ENCODE measurements at places on chromosomes 1 and 21.

GRCh38 chr1:195278644-195279043 lies 1329.6 kb downstream of the KCNT2 start:
- DNase-seq = no peak

GRCh38 chr1:206792939-206793607 lies 20.8 kb upstream of the IL10 start:
- no peak for DNase-seq

GRCh38 chr1:94654031-94654430 lies 112.5 kb upstream of the F3 start:
- no peak for DNase-seq

DNA sequence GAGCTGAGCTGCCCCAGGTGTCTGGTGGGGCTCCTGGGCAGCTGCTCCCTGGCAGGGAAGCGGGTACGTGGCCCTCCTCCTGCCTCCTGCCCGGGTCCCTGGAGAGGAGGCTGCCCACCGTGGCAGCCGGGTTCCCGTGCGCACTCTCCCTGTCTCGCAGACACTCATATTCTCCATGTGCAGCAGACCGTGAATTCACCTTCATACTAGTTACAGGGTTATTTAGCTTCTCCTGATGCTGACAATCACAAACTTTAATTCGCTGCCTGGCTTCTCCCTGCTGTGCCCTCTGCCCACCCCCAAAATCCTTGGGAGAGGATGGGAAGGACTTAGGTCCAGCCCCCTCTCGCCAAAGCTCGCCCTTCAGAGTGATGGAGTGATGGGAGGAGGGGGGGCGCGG lies 95.3 kb downstream of the CASZ1 start:
- DNase-seq = no peak

GRCh38 chr1:46077644-46078043 lies 54.8 kb downstream of the PIK3R3 start:
- no peak for DNase-seq

- DNase-seq = peak; percentile 84
Measured at GRCh38 chr1:30779294-30780071, 21.9 kb upstream of the LAPTM5 start.

DNA sequence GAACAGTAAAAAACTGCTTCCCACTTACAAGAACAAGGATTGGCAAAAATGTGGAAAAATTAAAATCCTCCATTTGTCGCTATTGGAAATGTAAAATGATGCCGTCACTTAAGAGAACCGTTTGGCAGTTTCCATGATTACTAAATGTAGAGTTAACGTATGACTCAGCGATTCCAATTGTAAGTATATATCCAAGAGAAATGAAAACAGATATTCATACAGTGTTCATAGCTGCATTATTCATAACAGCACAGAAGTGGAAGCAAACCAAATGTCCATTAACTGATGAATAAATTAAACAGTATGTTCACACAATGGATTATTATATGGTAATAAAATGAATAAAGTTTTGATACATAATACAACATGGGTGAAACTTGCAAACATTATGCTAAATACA lies 971.0 kb downstream of the AMY1C start:
- DNase-seq = no peak

DNA sequence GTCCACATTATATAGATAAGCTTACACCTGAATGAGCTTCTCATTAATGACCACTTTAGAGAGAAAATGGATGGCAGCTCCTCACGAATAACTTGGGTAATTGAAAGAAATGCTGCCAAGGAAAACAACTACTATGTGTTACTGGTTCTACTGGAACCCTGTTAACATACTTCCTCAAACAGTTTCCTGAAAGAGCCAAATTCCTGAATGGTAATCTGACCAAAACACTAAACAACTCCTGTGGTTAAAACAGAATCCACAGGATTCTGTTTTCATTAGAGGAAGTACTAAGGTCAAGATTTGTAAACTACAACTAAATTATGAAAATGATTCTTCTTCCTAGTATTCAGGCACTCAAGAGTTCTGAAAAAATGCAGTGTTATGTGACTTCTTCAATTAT lies 107.2 kb downstream of the DNM3 start:
- DNase-seq = no peak

GRCh38 chr1:167728818-167729410 lies 7.1 kb downstream of the MPZL1 start:
- no peak for DNase-seq

- no peak for DNase-seq
Measured at GRCh38 chr1:60126723-60127122, 53.2 kb upstream of the C1orf87 start.

DNA sequence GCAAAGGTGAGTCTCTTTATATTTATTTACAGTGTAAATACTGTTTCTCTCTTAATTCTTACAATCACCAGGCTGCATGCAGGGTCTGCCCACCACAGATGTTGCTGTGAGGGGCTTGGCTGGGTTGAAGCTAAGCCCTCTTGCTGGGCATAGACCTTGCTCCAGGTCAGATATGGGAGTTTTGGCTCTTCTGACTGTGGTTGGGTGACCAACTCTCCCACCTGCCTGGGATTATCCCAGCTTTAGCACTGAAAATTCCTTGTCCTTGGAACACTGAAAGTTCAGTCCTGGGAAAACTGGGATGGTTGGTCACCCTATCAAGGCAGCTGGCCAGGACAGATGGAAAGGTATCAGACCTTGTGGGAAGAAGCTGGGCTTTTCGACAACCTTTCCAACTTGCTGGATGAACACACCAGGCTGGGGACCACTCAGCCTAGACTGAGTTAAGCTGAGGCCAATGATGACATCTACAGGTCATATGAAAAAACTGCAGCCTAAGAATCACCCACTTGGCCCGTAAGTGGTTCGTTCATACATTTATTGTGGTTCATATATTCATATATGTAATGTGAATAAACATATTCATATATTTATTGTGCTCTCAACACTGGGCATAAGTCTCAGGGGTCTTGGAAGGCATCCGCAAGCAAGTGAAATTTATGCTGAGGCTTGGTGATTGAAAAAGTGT lies 26.6 kb upstream of the HPDL start:
- DNase-seq = peak; percentile 7

DNA sequence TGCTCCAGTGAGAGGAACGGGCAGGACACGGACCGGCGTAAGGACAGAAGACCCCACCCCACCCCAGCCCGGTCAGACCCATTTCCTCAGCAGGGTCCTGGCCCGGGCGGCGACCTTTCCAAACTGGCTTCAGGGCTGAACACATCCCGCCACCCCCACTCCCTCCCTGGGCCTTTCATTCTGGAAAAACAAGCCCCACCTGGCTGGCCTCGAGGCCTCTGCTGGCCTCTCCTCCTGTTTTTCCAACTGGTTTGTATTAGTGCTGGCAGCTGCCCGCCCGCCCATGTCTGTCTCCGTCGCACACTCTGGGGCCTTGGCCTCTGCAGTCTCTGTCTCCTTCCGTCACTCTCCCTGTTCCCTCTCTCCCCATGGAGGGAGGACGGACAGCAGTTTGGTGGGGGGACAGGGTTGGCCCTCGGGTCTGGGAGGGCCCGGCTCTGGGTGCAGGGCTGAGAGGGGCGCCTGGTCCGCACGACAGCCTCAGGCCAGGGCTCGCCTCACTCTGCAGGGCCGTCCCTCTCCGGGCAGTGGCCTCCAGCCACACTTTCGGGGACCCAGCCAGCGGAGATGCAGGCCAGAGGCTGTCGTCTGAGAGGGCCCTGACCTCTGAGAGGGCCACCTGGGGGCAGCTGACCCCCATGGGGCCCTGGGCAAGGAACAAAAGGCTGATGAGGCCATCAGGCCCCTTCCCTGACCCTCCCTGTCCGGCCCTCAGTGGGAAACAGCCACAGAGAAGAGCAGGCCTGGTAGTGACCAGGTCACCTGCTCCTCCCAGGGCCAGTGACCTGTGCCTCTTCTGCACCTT lies 1.5 kb upstream of the MXRA8 start:
- DNase-seq = no peak

DNA sequence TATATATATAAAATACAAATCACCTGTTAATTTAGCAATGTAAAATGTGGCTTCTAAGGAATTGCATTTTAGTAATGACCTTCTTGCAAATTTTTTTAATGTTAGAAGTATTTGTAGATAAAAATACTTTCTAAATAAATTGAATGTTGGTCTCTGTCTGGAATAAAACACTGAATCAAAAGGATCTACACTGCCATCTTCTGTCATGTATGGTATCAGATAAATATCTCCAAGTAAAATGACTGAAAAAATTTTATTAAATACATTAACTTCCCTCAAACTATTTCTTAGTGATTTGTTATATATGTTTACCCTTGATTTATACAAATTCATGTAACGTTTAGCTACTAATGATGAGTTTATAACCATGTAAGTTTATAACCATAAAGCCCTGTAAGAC lies 2029.3 kb downstream of the MRPL39 start:
- DNase-seq = no peak

- DNase-seq = peak; percentile 43
Measured at GRCh38 chr1:167533851-167534300, 15.5 kb upstream of the CD247 start.

DNA sequence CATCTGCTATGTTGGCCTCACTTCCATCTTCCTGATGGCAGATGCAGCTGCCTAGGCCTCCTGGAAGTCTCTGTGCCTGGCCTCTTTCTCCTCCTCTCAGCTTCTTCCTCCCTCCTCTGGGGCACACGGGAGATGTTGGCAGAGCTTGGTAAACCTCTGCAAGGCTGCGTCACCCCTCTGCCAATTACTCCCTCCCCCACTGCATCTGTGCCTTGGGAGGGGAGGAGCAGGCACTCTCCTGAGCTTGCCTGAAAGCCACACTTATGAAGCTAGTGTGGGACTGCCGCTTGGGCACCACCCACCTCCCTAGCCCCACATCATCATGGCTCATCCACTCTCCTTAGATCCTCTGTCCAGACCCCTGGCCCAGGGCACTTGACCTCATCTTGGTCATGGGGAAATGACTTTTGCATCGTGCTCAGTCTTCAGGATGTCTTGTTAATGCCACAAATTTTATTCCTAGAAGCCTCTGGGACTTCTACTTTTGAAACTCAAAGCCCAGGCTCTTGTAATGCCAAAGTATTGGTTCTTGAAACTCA lies 7.3 kb upstream of the TMEM51 start:
- no peak for DNase-seq

DNA sequence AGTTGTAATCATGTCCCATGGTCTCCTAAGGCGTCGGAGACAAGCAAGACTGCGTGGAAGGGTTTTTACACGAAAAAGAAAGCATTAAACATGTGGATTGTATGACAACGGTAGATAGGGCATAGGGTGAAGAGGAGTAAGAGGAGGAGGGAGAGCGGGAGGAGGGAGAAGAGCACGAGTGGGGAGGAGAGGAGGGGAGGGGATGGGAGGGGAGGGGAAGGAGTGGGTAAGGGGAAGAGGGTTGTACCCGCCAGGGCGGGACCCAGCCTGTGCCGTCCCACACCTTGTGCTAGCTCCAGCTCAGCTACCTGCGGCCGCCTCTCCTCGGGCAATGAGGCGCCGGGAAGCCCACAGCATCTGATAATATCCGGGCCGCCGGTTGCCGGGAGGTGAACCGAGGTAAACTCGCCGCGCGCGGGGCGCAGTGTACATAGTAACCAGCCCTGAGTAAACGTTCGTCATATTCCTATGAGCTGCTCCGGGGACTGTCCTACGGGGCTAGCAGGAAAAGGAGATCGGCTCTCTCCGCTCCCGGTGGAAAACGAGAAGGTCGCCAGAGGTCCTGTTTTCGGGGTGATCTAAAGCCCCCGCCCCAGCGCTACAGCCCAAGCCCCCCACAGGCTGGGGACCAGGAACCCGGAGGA lies 449 bp upstream of the RCAN3 start:
- peak; percentile 77 for DNase-seq

DNA sequence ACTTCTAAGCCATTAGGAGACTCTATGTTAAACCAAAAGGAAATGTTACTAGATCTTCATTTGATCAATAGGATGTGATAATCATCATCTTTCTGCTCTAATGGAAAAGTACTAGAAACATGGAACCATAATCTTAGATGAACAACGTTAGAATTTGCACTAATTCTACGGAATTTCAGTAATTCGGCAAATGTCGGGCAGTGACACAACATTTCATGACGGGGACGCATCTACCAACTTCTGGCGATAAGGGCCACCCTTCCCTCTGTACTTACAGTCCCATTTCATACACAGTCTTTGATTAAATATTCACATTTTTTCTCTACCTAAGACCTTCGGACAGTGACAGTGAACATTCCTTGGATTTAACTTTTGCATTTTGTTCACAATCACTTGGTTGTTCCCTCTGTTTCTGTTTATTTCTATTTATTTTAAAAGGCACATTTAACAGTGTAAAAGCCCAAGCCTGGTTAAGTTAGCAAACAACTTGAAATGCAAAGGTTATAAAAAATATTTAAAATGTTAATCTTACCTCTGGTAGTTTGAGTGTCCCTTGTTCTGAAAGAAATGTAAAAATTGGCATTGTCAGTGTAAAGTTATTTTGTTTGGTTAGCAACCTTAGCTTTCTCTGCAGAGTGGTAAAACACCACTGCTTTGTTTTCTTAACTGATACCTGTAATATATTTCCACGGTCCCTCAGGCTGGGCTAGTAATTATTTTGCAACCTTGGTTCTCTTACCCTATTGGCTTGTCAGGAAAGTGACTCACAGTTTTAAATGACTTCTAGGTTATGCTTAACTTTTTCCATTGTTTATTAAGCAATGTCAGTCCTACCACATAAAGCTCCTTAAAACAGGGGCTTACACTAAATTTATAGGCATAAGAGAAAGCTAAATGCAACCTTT lies 276.9 kb downstream of the VAV3 start:
- no peak for DNase-seq

DNA sequence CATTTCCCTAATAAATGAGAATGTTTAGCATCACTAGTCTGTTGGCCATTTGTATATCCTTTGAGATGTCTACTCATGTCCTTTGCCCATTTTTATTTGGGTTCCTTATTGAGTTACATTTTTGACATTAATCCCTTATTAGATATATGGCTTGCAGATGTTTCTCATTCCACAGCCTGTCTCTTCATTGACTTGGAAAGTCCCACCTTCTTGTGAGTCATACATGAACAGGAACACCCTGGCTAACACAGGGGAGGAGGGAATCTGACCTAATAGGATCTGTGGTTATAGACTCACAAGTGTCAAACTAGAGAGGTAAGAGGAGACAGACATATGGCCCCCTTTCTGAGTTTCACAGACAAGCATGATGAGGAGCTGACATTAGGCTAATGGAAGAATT lies 11.5 kb downstream of the ZP4 start:
- DNase-seq = no peak

DNA sequence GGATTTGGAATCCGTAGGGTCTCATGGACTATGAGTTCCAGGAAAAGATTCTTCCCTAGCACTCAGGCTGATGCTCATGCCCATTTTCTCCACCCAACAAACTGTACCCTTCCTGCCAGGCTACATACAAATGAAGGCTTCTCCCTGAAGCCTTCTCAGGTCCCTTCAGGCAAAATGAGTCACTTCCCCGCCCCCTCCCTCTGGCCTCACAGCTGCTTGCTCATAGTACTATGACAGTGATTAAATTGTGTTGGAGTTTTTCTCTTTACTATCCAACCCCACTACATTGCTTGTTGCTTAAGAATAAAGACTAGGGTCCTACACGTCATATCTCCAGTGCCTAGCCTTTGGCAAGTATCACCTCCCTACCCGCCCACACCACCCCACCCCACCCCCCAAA lies 207.6 kb upstream of the NFIA start:
- DNase-seq = no peak

- DNase-seq = peak; percentile 8
Measured at GRCh38 chr1:25922971-25923552, 16.8 kb upstream of the STMN1 start.

- DNase-seq = no peak
Measured at GRCh38 chr1:54728027-54728426, 12.4 kb downstream of the TTC4 start.

All from activated effector memory CD4-positive, alpha-beta T cell treated with Interleukin-2 at 50 U/mL for 16 hours (primary cell).